Activated T-helper 2 cell treated with anti-CD3 and anti-CD28 coated beads, Interferon-gamma antibody, Interleukin-2, Interleukin-4, amounts not matched to agents 10 μg/mL and 5 μg/mL and 100 μg/mL, durations not matched to agents 14 hours and 24 hours and 36 hours (primary cell): ENCODE measurements at places on chromosomes 16 and 17. TPM values are rescaled to one million over a fixed set of nuclear protein-coding genes. Genes with fewer than 3 reads are reported as not detected.
A peak's percentile ranks its signal among the peaks of the same experiment; 100 is the strongest.

DNA sequence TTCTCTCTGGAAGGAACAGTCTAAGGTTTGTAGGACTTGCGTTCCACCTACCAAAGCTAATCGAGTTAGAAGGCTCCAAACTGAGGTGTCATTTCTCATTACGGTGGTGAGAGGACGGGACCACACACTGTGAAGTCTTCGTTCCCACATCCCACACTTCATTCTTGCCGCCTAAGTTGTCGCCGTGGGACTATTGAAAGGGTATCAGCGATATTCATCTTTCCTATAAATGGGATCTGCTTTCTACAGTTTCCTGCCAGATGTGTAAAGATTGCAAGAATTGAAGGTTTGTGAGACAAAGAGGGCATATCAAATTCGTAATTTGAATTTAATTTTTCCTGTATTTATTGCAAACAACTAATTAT is 608 bp upstream of the TRIM37 start:
- peak overlapping the region; percentile 94 for H3K4me3 ChIP-seq
- peaks cover 54% of the 10 kb centered on the region for H3K36me3 ChIP-seq
- peaks cover 43% of the 10 kb centered on the region for H3K4me1 ChIP-seq
- H3K27ac ChIP-seq, result peak overlapping the region; percentile 93
- no peaks in the 10 kb centered on the region for H3K27me3 ChIP-seq
- no peak for DNase-seq

DNA sequence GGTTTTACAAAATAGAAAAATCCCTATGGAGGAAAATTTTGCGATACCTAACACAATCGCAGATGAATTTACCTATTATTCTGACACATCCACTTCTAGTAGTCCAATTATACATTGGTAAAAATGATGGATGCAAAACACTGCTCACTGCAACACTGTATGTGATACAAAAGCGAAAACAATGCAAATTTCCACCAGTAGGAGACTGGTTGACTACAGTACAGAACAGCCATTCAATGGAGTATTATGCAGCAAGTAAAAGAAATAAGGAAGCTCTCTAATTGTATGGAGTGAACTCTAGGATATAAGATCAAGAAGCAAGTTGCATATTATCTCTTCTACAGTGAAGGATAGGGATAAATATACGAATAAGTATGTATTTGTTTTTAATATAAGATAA is 48.5 kb downstream of the SETD6 start:
- no peak for DNase-seq
- no peaks in the 10 kb centered on the region for H3K4me1 ChIP-seq
- no peaks in the 10 kb centered on the region for H3K27me3 ChIP-seq
- no peak overlapping the region for H3K27ac ChIP-seq
- H3K36me3 ChIP-seq, result peaks cover 56% of the 10 kb centered on the region
- no peak overlapping the region for H3K4me3 ChIP-seq

DNA sequence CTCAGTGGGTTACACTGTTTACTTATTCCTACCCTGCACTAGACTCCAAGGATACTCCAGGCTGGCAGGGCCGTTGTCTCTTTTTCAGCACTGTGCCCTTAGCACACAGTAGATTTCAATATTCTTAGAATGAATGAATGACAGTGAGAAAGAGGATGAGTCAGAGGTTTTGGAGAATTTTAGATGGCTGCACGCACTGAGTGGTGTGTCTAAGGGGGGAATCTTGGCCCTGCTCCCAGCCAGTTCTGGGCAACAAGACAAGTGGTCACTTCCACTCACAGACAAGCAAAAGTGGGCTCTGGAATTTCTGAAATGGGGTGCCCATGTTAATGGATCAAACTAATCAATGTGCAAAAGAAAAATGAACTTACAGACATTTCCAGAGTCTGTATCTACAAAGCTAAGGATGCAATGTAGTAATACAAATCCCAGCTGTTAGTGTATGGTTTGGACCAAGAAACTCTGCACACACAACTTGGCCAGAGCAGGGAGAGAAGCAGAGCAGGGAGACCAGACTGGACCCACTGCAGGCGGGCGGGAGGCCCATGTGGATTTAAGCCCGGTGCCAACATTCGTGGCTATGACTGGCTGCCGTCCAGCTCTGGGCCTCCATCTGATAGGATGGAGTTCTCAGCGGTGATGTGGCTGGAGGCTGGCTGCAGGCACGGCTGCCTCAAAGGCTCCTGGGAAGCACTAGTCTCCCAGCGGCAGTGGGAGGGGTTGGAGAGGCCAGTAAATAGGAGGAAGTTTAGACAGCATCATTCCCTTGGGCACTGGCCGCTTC is 95.6 kb upstream of the CDYL2 start:
- DNase-seq, result no peak
- no peaks in the 10 kb centered on the region for H3K36me3 ChIP-seq
- H3K4me3 ChIP-seq, result no peak overlapping the region
- H3K4me1 ChIP-seq, result no peaks in the 10 kb centered on the region

DNA sequence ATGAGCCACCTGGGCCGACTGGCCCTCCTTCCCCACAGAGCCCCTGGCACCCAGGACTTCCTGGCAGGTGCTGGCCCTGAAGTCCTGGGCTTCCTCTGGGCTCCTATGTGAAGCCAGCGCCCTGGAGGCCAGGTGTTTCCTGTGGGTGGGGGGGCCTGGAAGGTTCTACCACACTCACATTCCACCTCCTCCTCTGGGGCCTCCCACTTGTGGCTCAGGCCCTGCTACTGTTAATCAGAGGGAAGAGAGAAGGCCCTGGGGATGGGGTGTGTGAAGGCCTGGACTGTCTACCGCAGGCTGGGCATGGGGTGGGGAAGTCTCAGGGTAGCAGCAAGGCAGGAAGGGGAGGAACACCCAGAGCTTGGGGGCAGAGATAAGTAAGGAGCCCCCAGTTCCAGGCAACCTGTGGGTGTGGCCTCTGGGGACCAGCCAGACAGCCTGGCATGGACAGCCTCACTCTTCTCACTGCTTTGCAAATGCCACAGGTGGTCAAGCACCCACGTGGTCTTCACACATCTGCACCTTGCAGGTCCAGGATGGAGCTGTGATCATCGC is 111.9 kb upstream of the TNRC6C start:
- H3K4me1 ChIP-seq, result peaks cover 35% of the 10 kb centered on the region
- no peaks in the 10 kb centered on the region for H3K27me3 ChIP-seq
- no peak overlapping the region for H3K27ac ChIP-seq

GRCh38 chr17:65171752-65172151 is 34.6 kb downstream of the RGS9 start:
- peak overlapping the region; percentile 40 for H3K27ac ChIP-seq
- H3K4me1 ChIP-seq, result peaks cover 25% of the 10 kb centered on the region
- no peak overlapping the region for H3K4me3 ChIP-seq
- H3K36me3 ChIP-seq, result peaks cover 47% of the 10 kb centered on the region
- no peak for DNase-seq

DNA sequence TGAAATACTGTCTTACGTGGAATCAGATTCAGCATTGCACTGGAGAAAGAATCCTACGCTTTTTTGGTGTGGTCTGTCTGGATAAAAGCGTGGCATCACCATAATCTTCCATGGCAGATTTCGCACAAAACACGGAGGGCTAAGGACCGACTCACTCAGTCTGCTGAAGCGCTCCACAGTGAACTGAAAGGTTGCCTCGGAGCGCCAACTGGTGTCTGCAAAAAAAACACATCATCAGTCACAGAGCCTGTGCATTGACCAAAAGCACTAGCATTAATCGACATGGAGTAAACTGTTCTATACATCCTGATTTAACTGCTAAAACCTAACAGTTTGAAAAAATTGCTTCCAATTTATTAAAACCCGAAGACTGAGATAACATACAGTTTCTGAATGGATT is 40.5 kb downstream of the USP7 start:
- no peaks in the 10 kb centered on the region for H3K27me3 ChIP-seq
- peaks cover 75% of the 10 kb centered on the region for H3K36me3 ChIP-seq
- H3K4me1 ChIP-seq, result peaks cover 53% of the 10 kb centered on the region
- DNase-seq, result no peak

- H3K36me3 ChIP-seq, result peaks cover 7% of the 10 kb centered on the region
- H3K27me3 ChIP-seq, result no peaks in the 10 kb centered on the region
- H3K27ac ChIP-seq, result no peak overlapping the region
- no peak for DNase-seq
Measured at GRCh38 chr17:83013779-83014117, 65.7 kb upstream of the METRNL start.

RUNDC3A gene
- total RNA-seq, result 0.16 and 0.18 TPM in 2 replicates

ALOX15B gene
- not detected in 2 replicates for total RNA-seq

EVPL gene
- 0.02 TPM in 1 of 2 replicates, not detected in the other for total RNA-seq
